ENCODE measurements at places on chromosomes 2 and 18. TPM values are rescaled to one million over a fixed set of nuclear protein-coding genes. Genes with fewer than 3 reads are reported as not detected.

CDCA7 gene
- 5.9 TPM for total RNA-seq

DNA sequence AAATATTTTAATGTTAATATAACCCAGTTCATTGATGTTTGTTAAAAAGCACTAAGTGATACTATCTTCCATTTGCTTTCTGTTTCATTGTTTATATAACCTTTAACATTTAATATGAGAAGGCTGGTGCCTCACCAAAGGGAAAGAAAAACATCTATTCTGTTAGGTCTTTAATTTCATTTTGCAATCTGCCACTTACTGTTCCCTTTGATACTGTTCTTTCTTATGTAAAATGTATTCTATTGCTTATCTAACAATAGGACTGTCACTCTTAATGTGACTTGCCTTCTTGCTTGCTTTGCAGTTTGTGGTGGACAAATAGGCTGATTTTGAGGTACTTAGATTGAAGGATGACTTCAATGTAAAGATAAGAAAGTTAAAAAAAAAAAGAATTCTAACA is 1666.1 kb upstream of the DDX18 start:
- DNase-seq = no peak

DNA sequence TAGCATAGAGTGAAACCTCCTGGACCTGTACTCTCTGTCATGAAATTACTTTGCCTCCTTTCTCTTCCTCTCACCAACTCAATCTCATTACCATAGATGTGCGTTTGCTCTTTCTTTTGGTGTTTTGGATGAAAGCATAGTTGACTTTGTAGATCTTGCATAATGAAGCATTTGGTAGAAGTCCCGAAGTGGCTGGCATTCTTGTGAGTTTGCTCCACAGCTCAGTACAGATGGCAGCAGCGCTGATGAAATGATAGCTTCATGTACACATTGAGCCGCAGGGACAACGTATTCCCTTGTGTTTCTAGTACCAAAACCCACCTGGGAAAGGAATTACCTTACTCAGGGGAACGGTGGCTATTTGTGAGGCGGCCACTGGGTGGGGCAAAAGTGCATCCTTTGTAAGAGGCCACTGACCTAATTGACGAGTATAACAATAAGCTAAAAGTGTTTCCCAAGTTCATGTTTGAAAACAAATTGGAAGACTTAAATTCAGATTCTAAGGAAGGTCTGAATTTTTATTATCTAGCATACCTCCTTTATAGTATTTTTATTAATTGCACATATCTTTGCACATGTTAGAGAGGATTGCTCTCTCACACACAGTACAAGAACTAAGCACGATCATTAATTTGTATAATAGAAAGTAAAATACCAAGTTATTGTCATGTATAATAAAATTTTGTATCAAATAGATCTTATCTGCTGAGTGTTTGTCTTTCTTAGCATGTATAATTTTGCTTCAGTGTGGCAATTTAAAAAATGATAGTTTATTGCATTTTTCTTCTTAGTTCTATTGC is 25.4 kb upstream of the CDH7 start:
- DNase-seq = no peak

DNA sequence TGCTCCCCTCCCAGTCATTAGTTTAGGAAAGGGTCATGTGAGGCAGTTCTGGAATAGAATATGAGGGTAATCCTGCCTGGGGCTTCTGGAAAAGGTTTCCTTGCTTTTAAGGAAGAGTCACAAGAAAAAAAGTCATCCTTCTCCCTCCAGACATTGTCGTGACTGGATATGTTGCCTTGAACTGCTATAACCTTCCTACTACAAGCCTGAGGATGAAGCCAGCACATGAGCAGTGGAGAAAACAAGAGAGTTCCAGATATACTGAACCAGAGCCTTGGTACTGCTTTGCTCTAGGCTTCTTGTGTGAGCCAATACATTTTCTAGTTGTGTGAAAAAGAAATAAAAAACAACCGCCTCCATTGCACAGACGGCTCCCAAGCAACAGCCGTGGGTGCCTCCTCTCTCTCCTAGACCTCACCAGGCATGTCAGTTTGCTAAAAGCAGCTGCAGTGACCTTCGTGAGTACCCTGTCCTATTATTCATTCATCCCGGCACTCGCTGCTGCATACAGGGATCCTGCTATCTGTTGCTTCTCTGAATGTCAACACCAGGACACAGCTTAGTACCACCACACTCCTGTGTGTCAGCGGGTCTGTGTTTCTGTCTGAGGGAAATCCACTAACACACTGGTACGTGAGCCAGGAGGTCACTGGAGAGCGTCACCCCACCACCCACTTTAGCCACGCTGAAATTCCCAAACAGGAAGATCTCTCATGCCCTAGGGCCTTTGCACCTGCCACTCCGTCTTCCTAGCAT is 186.7 kb downstream of the KLHL29 start:
- DNase-seq = no peak

DNA sequence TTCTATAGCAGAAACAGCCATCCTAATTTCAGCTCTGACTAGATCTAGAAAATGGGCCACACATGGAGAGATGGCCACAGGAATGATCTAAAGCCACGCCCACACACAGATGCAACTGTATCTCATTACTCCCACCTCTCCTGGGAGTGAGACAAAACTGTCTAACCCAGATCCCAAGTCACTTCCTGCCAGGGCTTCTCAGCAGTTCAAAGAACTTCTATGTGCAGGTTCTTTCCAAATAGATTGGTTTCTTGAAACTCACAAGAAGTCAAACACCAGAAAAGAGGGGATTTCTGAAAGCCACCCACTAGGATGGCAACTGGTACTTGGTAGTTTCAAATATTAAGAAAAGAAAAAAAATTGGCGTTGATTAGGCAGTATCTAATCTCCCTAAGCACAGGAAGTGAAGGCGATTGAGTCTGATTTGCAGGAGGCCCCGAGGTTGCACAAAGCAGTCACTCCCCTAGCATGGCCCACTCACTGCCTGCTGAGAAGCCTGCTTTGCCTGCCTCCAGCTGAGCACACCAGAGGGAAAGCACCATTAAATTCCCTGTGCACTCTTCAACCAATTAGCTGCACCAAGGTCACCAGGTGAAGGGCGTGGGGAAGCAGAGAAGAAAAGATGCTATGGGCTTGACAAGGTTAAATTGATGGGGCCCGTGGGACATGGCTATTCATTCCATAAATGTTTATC is 51.1 kb downstream of the PAPOLG start:
- no peak for DNase-seq

- DNase-seq = no peak
Measured at GRCh38 chr18:23994361-23994902, 20.1 kb upstream of the TTC39C start.

DNA sequence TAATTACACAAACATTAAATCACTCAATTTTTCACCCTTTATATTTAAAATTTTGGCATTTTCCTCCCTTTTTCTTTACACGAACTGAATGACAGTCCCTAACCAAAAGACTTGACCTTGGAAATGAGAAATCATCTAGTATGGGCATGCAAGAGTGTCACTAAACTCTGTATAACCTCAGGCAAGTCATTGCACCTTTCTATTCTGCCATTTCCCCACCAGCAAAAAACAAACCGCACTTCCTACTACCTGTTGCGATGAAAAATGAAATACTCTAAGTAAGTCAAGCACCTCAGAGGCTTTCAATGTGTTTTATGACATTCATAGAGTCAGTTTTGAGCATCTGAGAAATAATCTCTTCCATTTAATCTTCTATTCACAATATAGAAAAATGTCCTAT is 44.1 kb downstream of the ANKRD44 start:
- no peak for DNase-seq

MBD5 gene
- 31.1 TPM for total RNA-seq

GRCh38 chr2:132615329-132616085 is 54.5 kb downstream of the LYPD1 start:
- no peak for DNase-seq

DNA sequence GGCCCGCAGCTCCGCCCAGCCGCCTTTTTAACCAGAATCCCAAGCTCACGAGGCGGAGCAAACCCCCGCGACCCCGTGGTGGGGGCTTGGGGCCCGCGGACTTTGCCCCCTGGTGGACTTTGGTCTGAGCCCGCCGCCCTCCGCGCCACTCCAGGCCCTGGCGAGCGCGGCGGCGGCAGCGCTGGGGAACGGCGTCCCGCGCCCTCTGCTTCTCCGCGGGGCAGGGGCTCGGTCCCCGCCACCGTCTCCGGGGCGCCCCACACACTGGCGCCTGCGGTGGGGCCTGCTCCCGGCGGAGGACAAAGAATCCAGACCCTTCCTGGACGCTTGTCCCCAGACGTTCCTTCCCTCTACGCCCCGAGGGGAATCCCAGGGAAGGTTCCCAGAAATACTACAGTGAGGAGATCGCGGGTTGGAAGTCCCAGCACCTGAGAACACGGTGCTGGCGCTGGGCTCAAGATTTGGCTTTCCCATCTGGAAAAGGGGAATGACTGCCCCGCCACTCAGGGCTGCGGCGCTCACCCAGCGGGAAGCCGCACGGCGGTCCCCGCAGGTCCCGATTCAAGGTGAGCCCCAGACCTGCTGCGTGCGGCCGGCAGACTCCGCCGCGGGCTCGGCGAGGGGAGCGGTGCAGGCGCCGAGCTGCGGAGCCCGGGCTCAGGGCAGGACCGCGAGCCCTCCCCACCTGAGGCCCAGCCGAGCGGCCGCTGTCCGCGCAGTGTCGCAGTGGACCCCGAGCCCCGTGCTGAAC is at the start of gene HAAO:
Gene HAAO, minus strand, starts transcription at position 1 of the 751 bp plus-strand sequence. CDS start 47 bp downstream, outside the sequence.
- DNase-seq = no peak

GPBAR1 gene
- total RNA-seq = 0.26 TPM

DNA sequence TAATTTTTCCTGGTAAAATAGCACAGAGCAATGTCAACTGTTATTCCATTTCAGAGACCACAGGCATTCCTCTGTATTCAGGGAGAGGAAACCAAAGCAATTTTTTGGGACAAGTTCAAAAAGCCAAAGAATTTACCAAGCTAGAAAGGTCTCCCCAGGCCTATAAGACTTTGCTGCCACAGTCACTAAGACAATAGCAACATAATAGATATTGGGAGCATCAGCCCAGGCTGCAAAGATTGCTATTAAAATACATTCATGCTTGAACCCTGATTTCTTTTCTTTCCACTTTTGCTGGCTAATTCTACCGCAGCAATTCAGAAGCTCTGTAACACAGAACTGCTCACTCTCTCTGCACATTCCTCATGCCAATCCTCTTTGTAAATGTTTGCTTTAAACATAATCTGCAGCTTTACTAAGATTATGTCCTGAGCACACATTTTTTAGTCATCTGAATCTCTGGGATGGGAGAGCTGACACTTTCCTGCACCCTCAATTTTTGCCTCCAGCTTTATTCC is 76.3 kb downstream of the CLHC1 start:
- no peak for DNase-seq

GPR45 gene
- total RNA-seq = not detected

GRCh38 chr2:10613263-10613662 is 76.5 kb downstream of the NOL10 start:
- DNase-seq = no peak

CHRNG gene
- not detected for total RNA-seq

DNA sequence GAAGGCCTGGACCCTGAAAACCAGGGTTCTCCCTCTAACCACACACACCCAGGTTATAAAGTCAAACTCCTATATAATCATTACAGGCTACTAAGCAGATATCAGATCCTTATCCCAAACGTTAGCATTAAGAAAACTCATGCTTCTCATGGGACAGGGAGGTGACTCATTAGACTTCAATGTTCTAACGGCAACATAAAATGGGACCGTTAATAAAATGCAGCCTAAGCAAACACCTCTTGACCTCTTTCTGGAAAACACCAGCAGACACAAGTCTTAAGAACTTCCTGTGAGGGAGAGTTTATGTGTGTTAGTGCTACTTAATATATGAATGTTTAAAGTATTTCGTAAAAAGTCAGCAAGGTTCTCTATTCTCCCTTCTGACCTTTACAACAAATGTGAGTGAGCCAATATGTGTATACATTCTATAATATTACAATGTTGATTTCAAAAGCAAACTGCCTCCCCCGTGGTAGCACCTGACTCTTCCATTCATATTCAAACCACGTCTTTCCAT is 31.7 kb downstream of the LPIN2 start:
- DNase-seq = no peak

DSG1 gene
- not detected for total RNA-seq

PDE1A gene
- total RNA-seq = 0.69 TPM

FSIP2 gene
- total RNA-seq = 1.7 TPM

KIAA2012 gene
- not detected for total RNA-seq

WNT6 gene
- total RNA-seq = not detected

DNA sequence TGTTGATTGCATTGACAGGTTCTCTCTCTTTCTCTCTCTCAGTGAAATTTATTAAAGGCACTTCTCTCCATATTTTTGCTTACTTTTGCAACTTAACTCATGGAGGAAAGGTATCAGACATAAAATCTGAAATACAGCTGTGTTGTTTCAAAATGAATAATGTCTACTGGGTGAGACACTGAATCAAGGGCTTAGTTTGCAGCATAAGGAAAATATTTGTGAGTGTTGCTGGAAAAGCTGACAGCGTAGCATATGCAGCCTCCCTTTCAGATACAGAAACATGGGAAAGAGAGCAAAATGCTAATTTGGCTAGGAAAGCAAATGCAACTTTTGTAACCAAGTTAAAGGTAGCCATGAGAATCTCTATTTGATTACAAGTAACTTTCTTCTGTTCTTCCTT is 81.5 kb upstream of the COL3A1 start:
- DNase-seq = no peak

DNA sequence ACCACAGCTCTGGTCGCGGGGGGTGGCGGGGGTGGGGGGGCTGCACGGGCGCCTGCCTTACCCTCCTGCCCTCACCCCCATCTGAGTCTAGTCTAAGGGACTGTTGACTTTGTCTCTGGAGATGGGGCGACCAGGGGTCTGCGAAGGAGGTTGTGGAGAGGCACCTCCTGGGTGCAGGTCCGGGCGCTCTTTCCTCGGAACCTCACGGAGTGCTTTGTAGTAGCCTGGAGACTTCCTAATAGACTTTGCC is 141.3 kb downstream of the MEIS1 start:
- DNase-seq = no peak

ITGA6 gene
- total RNA-seq = 5.7 TPM

DNA sequence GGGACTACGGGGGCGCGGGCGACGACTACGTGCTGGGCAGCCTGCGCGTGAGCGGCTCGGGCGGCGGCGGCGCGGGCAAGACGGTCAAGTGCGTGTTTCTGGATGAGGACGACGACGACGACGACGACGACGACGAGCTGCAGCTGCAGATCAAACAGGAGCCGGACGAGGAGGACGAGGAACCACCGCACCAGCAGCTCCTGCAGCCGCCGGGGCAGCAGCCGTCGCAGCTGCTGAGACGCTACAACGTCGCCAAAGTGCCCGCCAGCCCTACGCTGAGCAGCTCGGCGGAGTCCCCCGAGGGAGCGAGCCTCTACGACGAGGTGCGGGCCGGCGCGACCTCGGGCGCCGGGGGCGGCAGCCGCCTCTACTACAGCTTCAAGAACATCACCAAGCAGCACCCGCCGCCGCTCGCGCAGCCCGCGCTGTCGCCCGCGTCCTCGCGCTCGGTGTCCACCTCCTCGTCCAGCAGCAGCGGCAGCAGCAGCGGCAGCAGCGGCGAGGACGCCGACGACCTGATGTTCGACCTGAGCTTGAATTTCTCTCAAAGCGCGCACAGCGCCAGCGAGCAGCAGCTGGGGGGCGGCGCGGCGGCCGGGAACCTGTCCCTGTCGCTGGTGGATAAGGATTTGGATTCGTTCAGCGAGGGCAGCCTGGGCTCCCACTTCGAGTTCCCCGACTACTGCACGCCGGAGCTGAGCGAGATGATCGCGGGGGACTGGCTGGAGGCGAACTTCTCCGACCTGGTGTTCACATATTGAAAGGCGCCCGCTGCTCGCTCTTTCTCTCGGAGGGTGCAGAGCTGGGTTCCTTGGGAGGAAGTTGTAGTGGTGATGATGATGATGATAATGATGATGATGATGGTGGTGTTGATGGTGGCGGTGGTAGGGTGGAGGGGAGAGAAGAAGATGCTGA is 1.4 kb downstream of the SOX11 start:
- DNase-seq = no peak
